Chondrocyte (in vitro differentiated cells): ENCODE measurements at places on chromosomes 1 and 21. TPM values are rescaled to one million over a fixed set of nuclear protein-coding genes. Genes with fewer than 3 reads are reported as not detected.

GRCh38 chr1:12249181-12249580 is 19.4 kb downstream of the VPS13D start:
- no peak for DNase-seq

RNU1-3 gene
- 1,438 to 1,620 TPM (median 1,579 TPM) in 3 replicates for total RNA-seq

DNA sequence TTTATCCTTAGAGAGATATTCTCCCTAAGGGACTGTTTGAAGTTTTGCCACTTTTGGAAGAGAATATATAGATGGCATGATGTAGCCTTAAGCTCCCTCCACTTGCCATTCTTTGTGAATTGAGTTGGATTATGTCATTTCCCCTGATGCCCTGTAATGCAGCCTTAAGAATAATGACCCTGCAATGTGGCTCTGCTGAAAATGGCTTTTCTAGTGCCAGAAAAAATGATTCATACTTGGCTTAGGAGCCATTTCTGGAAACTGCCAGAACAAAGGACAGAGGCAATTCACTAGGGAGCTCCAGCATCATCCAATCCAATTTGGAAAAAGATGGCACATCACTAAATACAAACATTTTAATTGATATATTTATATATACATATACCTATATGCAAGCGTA is 265.3 kb downstream of the SPATA17 start:
- no peak for DNase-seq

GRCh38 chr21:42854246-42855010 is 24.9 kb downstream of the WDR4 start:
- no peak for DNase-seq

DNA sequence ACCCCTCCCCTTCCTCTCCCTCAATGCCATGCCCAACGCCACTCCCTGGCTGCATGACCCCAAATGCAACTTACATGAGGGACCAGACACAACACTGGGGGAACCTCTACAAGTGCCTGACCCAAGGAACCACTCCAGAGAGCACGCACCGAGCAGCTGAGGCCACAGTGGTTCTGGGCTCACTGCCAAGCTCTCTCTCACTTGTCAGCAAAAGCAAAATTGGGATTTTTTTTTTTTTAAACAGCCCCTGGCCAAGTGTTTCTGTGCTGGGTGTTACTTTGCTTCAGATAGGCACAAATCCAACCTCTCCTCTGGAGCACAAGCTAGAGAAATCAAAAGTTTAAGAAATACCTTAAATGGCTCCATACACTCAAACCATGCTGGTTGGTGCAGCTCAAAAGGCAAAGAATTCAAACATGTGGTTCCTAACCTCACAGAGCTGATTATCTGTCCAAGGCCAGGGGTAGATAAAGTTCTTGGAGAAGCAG is 363.0 kb downstream of the SETD4 start:
- no peak for DNase-seq

CDC7 gene
- total RNA-seq, result 3.9 to 6.4 TPM (median 6.4 TPM) in 3 replicates

GRCh38 chr21:36725793-36726386 is 27.0 kb downstream of the SIM2 start:
- no peak for DNase-seq

DNA sequence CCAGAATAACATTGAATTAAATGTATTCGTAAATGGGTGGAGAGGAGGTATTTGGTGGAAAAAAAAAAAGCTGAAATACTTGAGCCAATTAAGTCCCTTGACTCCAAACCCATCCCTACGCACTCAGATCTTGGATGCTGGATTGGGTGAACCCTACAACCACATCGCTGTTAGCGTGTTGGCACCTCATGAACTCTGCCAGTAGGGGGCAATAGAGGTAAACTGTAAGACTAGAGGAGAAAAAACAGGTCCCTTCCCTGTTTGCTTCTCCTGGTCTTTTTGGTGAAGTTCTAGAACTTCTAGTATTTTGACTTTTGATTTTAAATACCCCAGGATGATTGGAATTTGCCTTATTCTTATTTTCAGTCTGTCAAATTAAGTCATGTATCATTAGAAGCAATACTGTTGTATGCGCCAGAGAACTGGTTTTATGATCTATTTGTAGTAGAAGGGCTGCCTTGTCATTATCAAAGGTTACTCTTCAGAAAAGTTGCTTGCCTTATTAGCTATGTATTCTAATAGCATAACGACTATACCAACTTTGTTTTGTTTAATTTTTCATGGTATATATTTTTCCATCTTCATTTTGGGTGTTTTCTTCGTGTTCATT is 1.9 kb upstream of the OR13G1 start:
- no peak for DNase-seq

- no peak for DNase-seq
These were observed 38.3 kb downstream of the NEXN start for GRCh38 chr1:77926561-77927357.
